NCI-H460 (cell line): ENCODE measurements at places on chromosomes 5 and 9. TPM values are rescaled to one million over a fixed set of nuclear protein-coding genes. Genes with fewer than 3 reads are reported as not detected.

DNA sequence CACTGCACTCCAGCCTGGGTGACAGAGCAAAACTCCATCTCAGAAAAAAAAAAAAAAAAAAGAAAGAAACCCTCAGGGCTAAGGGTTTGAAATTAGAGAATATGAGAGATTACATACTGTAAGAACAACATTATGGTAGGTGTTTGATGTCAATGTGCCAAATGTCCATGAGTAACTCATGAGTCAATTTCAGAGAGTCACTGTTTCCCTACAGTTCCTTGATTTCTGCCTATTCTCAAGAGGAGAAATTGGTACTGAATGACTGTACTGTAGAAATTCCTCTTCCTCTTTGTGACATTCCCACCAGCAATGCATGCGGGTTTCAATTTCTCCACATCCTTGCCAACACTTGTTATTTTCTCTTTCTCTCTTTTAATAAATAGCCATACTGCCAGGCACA is 35.2 kb downstream of the MARVELD2 start:
- peak; percentile 18 for DNase-seq

DNA sequence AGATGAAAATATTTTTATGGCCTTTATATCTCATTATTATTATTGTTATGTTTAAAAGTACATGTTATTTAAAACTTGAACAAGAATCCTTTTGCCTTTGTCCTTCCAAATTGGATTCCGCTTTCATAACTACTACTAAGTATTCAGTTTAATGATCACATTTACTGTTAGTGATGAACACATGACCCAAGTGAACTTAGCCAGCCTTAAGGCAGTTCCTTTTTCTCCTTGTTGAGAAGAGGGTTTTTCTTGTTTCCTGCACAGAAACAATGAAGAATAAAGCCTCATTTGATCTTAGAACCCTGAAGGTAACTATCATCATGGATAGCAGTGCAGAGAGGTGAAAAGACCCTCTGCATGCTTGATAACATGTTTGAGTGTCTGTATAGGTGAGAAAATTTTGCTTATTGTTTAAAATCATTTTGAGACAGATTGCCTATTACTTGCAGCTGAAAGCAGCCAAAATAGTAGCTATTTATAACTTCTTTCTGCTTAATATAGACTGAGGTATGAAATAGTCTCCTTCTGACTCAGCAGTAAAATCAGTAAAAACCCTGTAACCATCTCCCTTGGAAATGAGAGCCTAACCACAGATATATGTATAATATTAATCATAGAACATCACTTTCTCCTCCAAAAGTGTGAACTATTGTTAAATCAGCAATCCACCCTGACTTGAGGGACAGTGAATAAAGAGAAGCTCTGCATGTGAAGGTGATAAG is 266.2 kb downstream of the SPATA31D1 start:
- DNase-seq, result no peak

DNA sequence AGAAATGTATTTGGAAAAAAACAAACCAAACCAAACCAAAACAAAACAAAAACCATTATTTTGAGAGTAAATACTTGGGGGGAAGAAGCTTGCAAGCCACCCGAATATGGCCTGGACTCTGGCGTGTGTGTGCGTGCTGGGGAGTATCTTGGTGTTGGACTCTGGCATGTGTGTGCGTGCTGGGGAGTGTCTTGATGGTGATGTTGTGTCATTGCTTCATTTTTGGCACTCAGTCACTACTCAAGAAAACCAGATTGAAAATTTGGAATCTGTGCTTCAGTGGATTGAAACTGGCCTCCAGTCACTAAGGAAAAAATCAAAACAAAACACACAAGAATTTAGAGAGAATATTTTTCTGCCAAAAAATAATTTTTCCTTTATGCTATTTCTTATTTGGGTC is 76.1 kb downstream of the ARRDC3 start:
- no peak for DNase-seq

GRCh38 chr5:168914491-168914890 is 335.3 kb upstream of the PANK3 start:
- no peak for DNase-seq

- no peak for DNase-seq
Observed at GRCh38 chr9:100308965-100309564, 43.7 kb downstream of the TEX10 start.

- DNase-seq, result no peak
Observed at GRCh38 chr9:2874001-2874750, 30.3 kb upstream of the PUM3 start.

- no peak for DNase-seq
Observed at GRCh38 chr9:70615464-70616138, 201.1 kb upstream of the KLF9 start.

DNA sequence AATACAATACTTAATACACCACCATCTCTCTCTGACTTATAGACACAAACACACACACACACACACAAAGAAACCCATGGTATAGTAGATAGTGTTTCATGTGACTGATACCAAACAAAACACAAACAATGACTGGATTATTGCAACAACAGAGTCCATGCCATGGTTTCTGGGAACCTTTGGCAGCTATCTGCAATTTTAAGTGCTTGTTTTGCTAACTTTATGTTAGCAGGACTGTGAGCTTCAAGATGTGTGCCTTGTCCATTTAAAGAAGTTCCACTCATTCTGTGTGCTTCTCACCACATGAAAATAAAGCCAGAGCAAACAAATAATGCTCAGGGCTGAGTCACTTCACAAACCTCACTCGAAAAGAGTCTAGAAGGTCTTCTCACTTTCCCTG is 15.1 kb upstream of the LURAP1L start:
- DNase-seq, result no peak

ADAMTSL1 gene
- 0.14 and 0.40 TPM in 2 replicates for total RNA-seq

TAF11L10 gene
- not detected in 2 replicates for total RNA-seq
